Memory B cell (primary cell): ENCODE measurements at places on chromosomes 12 and 14.
A peak's percentile ranks its signal among the peaks of the same experiment; 100 is the strongest.

- DNase-seq: no peak
Observed at GRCh38 chr14:24255931-24256711, 6.9 kb downstream of the TGM1 start.

DNA sequence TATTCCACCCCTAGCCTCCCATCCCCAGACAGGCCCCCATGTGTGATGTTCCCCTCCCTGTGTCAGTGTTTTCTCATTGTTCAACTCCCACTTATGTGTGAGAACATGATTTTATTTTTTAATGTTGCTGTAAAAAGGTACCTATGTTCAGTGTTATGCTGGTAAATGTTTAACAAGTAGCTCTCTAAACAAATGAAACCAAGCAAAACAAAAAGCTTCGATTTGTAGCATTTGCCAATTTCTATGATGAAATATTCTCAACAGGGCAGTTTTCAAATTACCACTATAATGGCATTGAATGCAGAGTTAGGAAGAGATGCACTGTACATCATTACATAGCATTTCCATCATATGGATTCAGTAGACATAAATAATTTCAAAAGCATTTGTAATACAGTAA lies 410.6 kb downstream of the MDGA2 start:
- DNase-seq: no peak

DNA sequence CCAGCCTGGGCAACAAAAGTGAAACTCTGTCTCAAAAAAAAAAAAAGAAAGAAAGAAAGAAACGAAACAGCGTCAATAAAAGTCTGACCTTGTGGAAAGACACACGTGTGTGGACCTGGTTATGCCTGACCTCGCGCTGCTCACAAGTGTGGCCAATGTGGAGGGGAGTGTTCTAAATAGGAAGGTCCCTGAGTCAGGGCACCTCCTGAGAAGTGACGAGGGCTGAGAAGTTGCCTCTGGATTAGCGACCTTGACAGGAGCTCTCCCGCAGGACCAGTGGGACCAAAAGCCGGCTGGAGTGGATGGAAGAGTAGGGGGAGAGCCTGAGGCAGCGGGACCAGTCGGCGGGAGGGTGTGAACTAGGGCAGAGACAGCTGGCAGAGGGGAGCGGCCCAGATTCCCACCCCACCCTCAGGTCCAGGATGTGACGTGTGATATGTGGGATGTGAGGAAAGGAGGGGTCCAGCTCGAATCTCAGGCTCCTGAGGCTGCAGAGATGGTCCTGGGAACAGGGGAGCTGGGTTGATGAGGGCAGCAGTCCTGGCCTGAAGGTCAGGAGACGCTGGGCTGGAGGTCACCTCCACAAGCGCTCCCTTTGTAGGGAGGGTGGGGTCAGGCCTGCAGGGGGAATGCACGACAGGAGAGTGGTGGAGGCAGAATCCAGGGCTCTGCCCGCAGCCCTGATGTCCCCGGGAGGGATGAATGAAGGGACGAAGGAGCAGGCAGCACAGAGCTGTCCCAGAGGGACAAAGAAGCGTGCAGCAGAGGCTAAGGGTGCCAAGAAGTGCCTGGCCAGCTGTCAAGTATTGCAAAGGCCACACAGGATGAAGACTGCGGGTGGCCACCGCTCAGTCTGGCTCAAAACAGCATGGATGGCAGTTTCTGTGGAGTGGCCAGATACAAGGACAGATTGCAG lies 24.8 kb upstream of the GPR68 start:
- no peak for DNase-seq

GRCh38 chr14:68760761-68761160 lies 32.1 kb downstream of the ZFP36L1 start:
- DNase-seq: no peak

GRCh38 chr12:6370576-6370935 lies 4.8 kb downstream of the SCNN1A start:
- no peak for DNase-seq

DNA sequence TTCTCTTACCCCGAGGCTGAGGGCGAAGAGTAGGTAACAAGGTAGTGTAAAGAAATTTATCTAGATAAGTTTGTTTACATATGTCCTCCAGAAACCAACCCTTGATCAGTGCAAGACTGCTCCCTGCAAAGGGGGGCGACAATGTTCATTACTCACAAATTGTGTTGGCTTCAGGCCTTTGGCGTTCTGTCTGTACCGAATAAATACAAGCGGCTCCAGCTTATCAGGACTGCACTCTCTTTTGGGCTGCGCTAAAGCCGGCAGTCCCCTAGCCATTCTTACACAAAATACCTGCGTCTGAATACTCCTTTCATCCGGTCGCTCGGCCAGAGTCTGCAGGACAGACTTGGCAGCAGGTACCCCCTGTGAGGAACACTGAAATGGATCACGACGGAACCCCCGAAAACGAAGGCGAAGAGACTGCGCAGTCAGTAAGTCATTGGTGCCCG lies 116.4 kb downstream of the PPHLN1 start:
- DNase-seq: no peak

DNA sequence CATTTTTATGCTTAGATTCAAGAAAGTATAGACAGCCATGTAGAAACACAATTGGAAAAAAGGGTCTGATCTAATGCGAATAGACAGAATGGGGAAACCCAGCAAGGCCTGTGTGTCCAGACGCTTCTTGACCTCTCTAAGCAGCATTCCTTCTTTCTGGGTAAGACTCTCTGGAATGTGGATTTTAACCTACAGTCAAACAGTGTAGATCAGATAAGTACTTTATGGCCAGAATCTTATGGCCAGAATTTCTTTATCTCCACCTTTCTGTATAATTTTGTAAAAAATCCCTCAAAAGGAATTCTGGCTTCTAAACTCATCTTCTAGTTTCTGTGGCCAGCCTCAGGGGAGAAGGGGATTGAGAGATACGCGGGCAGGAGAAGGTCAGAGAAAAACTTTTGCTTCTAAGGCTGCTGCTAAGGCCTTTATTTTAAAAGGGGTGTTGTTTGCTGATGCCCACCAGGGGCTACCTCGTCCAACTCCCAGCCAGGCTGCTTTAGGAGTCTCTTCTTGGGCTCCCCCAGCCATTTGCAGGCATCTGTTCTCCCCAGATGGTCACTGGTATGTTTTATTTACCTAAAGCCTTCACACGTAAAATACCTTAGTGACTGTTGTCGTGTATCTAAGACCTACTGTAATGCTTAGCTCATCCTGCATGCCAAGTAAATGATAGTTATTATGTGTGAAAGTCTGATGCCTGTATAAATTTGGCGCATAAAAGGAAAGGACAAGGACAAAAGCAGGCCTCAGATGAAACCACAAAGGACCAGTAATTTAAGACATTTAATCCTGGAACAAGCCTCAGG lies 68.4 kb downstream of the ANO6 start:
- no peak for DNase-seq

GRCh38 chr14:96274122-96274521 lies 18.1 kb downstream of the BDKRB1 start:
- no peak for DNase-seq

GRCh38 chr12:15796493-15797141 lies 7.4 kb upstream of the EPS8 start:
- DNase-seq: no peak

DNA sequence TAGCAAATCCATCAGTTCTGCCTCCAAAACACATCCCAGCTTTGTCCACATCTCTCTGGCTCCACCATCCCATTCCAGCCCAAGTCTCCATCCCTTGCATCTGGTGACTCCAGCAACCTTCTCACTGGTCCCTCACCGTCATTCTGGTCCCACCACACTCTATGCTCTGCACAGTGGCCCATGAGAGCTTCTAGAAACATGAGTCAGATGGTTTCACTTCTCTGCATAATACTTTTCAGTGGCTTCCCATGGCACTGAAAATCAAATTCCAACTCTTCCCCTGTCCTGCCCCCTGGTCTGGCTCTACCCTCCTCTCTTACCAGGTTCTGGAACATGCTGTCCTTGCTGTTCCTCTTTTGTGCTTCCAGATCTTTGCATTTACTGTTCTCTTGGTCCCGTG lies 17.2 kb upstream of the C12orf76 start:
- no peak for DNase-seq

- no peak for DNase-seq
Observed at GRCh38 chr14:55950135-55950534, 168.1 kb upstream of the PELI2 start.

- DNase-seq: no peak
Observed at GRCh38 chr14:47194055-47194454, 481.4 kb downstream of the MDGA2 start.

DNA sequence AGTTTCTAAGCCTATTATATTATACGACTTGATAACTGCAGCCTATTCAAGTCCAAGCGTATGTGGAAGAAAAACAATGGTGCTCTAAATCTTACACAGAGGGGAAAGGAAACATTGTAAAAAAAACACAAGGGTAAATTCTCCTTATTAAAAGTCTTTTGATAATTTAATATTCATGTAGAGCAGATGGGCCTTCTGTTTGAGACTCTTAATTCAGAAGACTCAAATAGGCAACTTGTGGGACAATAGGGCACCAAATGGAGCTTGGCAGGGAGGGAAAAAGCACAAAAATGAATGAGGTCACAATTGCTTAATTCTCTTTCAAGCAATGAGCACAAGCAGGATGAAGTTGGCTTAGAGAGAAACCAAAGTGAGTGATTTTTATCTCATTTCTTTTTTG lies 159.4 kb downstream of the NELL2 start:
- DNase-seq: no peak

DNA sequence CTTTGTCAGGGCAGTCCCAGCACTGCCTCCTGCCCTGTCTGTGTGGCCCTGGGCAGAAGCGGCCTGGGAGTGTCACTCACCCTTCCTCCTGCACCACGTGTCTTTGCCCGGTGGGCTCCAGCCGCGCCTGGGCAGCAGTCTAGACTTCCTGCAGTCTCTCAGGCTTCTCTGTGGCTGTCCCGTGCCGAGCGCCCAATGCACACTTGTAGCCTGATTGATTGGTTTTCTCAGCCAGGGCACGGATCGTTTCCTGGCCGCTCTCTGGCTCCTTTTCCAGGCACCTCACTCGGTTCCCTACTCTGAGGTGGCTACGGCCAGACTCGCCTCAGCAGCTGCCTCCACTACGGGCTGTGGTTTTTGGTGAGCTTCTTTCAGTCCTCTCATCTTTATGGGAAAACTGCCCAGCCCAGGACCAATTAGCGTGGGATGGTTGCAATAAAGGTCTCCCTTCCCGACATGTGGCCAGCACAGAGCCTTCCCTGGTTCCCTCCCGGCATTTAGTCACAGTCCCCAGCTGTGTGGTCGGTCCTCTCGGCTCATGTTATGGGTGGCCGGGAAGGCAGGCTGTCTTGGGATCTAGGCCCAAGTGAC lies 133.1 kb downstream of the CACNA1C start:
- DNase-seq: no peak

GRCh38 chr12:94561943-94562411 lies 88.4 kb downstream of the TMCC3 start:
- peak; percentile 4 for DNase-seq

DNA sequence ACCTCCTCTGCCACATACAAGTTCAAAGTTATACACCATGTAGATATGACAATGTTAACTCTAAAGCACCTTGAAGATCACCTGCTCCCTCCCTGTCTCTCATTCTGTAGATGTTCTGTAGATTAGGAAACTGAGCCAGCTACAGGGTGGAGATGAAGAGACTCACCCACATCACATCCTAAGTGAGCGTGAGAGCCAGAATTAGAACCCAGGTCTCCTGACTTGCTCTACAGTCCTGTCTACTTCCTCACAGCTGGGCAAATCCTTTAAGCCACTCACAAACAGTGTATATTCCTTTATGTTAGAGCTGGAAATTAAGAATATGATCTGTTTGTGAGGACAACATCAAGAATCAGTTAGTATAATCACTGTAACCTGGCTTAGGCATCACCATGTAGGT lies 1.8 kb downstream of the APPL2 start:
- no peak for DNase-seq

GRCh38 chr12:131335456-131335855 lies 375.4 kb upstream of the SFSWAP start:
- no peak for DNase-seq

DNA sequence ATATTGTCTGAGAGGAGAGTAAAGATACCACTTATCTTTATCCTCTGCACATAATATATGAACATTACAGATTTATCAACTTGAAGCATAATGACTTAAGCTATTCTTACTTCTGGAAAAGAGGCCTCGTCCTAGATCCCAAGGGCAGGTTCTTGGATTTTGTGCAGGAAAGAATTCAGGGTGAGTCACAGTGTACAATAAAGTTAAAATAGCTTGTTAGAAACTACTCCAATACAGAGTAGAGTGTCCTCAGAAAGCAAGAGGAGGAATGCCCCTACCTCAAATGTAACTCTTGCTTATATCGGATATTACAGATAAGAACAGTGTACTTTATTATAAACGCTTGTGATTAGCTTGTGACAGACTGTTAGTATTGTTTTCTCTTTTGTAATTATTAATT lies 41.9 kb upstream of the ABCC9 start:
- DNase-seq: no peak

DNA sequence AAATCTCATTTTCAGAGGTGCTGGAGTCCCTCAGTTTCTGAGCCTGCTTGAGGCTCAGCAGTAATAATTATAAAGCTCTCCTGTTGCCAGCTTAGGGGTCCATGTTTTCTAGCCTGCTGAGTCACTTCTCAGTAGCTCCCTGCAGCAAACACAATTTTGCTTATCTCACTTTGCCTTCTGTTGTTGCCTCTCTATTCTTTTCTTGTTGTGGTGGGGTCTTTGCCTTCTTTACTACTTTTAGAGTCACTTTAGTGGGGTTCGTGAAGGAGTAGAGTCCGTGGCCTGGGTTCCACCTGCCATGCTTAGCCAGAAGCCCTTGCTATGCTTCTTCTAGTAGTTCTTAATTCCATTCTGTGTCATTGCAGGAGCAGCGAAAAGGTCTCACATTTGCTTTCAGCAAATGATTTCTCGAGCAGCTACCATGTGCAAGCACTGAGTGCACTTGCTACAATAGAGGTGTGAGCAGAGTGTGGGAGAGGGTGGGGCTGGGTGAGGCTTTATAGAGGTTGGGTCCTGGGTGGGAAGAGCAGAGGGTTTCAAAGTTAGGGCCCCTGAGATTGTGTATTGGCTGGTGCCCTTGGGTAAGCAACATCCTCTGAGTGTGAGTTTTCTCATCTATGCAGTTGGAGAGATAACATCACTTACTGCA lies 114.3 kb downstream of the ADCK1 start:
- DNase-seq: no peak

DNA sequence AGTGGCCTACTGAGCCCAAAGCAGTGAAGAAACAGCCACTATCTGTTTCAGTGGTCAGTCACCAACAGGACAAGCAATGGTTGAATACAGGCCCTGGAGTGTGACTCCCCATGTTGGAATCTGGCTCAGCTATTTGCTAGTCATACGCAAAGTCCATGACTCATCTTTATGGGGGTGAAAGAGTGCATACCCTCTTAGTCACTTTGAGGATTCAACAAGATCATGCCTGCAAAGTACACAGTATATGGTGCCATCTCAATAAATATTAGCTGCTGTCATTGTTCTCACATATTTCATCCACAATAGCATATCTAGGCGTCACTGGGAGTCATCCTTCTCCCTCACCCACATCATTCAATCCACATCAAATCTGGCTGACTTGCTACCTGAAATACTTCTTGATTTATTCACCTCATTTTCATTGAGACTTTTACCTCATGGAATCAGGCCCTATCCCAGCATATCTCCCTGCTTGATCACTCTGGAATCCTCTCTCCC lies 26.4 kb upstream of the STAB2 start:
- DNase-seq: no peak

- no peak for DNase-seq
Observed at GRCh38 chr14:23828001-23828400, 125.6 kb upstream of the DHRS4 start.
